Stomach (tissue), 19 donors: ENCODE measurements at places on chromosomes 1 and 21. TPM values are rescaled to one million over a fixed set of nuclear protein-coding genes. Genes with fewer than 3 reads are reported as not detected.

DNA sequence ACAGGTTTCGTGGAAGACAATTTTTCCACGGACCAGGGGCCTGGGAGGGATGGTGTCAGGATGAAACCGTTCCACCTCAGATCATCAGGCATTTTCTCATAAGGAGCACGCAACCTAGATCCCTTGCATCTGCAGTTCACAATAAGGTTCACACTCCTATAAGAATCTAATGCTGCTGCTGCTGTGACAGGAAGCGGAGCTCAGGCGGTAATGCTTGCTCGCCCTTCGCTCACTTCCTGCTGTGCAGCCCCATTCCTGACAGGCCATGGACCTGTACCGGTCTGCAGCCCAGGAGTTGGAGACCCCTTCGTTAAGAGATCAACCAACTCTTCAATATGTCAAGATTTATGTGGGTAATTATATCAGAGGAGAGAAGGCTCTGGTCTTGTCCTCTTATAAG is 3.3 kb upstream of the DHX9 start:
- H3K27ac ChIP-seq, result no peak overlapping the region
- H3K4me1 ChIP-seq, result peaks cover 13% of the 10 kb centered on the region
- H3K4me3 ChIP-seq, result no peak overlapping the region
- no peaks in the 10 kb centered on the region for H3K27me3 ChIP-seq
- no peak for DNase-seq

DNA sequence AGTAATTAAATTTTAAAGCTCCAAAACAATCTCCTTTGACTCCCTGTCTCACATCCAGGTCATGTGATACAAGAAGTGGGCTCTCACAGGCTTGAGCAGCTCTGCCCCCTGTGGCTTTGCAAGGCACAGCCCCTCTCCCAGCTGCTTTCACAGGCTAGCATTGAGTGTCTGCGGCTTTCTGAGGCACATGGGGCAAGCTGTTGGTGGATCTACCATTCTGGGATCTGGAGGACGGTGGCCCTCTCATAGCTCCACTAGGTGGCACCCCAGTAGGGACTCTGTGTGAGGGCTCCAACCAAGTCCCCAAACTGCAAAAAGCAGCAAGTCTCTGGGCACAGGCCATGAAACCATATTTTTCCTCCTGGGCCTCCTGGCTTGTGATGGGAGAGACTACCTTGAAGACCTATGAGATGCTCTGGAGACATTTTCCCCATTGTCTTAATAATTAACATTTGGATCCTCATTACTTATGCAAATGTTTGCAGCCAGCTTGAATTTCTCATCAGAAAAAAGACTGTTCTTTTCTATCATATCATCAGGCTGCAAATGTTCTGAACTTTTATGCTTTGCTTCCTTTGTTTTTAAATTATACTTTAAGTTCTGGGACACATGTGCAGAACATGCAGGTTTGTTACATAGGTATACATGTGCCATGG is 554.1 kb upstream of the OLFM3 start:
- no peak overlapping the region for H3K4me3 ChIP-seq
- no peaks in the 10 kb centered on the region for H3K27me3 ChIP-seq
- no peaks in the 10 kb centered on the region for H3K4me1 ChIP-seq
- no peaks in the 10 kb centered on the region for H3K36me3 ChIP-seq
- peak; percentile 3 for DNase-seq

- H3K36me3 ChIP-seq, result no peaks in the 10 kb centered on the region
- no peaks in the 10 kb centered on the region for H3K4me1 ChIP-seq
- H3K27ac ChIP-seq, result no peak overlapping the region
- no peak for DNase-seq
- H3K27me3 ChIP-seq, result no peaks in the 10 kb centered on the region
Observed at GRCh38 chr1:247908766-247909165, 11.3 kb upstream of the OR2T8 start.

- H3K4me1 ChIP-seq, result peaks cover 7% of the 10 kb centered on the region
- no peak overlapping the region for H3K27ac ChIP-seq
- no peak overlapping the region for H3K4me3 ChIP-seq
Observed at GRCh38 chr1:59322394-59322793, 25.5 kb downstream of the FGGY start.

- H3K36me3 ChIP-seq, result no peaks in the 10 kb centered on the region
- no peak for DNase-seq
- no peaks in the 10 kb centered on the region for H3K27me3 ChIP-seq
- peaks cover 12% of the 10 kb centered on the region for H3K4me1 ChIP-seq
Observed at GRCh38 chr21:33938381-33938780, 22.8 kb upstream of the ATP5PO start.

GRCh38 chr1:237386362-237387143 is 344.6 kb downstream of the RYR2 start:
- H3K4me1 ChIP-seq, result no peaks in the 10 kb centered on the region
- no peak overlapping the region for H3K27ac ChIP-seq
- no peak for DNase-seq
- no peaks in the 10 kb centered on the region for H3K36me3 ChIP-seq

DNA sequence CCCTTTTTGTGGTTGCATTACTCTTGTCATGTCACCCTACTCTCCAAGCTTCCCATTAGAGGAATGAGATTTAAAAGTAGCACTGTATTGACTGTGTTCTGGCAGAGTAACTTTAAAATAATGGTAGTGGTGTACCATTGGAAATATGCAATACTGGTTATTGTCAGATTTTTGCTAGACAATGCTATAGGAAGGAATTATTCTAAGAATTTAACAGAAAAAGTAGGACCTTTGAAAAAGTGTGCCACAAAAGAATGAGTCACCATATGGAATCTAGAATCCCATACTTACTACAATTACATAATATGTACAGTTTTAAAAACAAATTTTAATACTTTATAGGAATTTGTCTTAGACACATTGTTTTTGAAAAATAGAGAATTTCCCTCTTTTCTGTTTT is 13.8 kb downstream of the MIER1 start:
- no peak overlapping the region for H3K4me3 ChIP-seq
- H3K27ac ChIP-seq, result no peak overlapping the region
- peaks cover 7% of the 10 kb centered on the region for H3K36me3 ChIP-seq
- peaks cover 15% of the 10 kb centered on the region for H3K4me1 ChIP-seq
- no peak for DNase-seq

DNA sequence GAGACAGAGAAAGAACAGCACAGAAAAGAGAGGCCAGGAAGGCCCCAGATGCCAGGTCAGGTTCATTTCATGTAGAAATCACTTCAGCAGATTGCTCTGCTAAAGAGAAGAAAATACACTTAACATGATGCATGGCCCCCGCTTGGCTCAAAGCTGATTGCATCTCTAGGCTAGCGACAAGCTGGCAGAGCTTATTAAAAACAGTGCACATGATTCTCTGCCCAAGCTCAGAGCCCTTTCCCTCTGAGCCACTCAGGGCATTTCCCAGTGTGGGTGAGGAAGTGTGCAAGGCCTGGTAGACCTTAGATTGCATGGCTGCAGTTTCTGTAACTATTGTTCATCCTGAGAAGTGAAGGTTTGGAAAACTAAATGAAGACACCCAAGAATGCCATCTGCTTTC is 3.3 kb upstream of the CAPN9 start:
- DNase-seq, result no peak
- H3K36me3 ChIP-seq, result no peaks in the 10 kb centered on the region
- no peak overlapping the region for H3K4me3 ChIP-seq
- peaks cover 19% of the 10 kb centered on the region for H3K4me1 ChIP-seq
- H3K27ac ChIP-seq, result no peak overlapping the region

DNA sequence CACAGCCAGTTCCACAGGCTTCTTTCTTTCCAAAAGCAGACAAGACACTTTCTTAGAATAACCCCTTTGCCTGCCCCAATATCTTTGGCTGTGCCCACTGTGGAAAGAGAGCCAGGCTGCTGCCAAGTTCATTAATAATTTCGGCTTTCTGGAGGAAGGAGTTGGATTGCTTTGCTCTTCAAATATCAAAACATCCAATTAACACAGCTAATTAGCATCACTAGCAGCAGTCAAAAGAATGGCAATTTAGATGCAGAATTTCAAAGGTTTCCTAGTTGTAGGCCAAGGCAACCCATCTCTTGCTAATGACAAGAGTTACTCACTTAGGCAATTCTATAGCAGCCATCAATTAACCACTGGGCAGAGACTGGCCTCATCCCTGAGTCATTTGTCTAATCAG is 91.0 kb upstream of the SPATA6 start:
- H3K27ac ChIP-seq, result no peak overlapping the region
- no peaks in the 10 kb centered on the region for H3K4me1 ChIP-seq
- no peaks in the 10 kb centered on the region for H3K27me3 ChIP-seq
- no peak overlapping the region for H3K4me3 ChIP-seq
- no peaks in the 10 kb centered on the region for H3K36me3 ChIP-seq

- H3K4me3 ChIP-seq, result no peak overlapping the region
- DNase-seq, result no peak
- no peaks in the 10 kb centered on the region for H3K4me1 ChIP-seq
- H3K36me3 ChIP-seq, result no peaks in the 10 kb centered on the region
- no peaks in the 10 kb centered on the region for H3K27me3 ChIP-seq
- H3K27ac ChIP-seq, result no peak overlapping the region
Observed at GRCh38 chr1:210129092-210129491, 103.5 kb upstream of the SERTAD4 start.

GRCh38 chr1:20426371-20426770 is 59.6 kb downstream of the CAMK2N1 start:
- no peak for DNase-seq
- no peaks in the 10 kb centered on the region for H3K4me1 ChIP-seq
- no peak overlapping the region for H3K27ac ChIP-seq

DNA sequence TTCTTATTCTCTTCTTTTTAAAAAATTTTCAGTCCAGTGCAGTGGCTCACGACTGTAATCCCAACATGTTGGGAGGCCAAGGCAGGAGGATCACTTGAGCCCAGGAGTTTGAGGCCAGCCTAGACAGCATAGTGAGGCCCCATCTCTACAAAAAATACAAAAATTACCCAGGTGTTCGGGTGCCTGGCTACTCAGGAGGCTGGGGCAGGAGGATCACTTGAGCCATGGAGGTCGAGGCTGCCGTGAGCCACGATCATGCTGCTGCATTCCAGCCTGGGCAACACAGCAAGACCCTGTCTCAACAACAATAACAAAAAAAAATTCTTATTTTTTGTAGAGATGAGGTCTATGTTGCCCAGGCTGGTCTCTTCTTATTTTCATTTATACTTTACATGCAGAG is 7.9 kb downstream of the PLA2G2D start:
- H3K4me3 ChIP-seq, result no peak overlapping the region
- no peaks in the 10 kb centered on the region for H3K36me3 ChIP-seq
- no peaks in the 10 kb centered on the region for H3K27me3 ChIP-seq
- DNase-seq, result no peak
- no peaks in the 10 kb centered on the region for H3K4me1 ChIP-seq
- H3K27ac ChIP-seq, result no peak overlapping the region

DNA sequence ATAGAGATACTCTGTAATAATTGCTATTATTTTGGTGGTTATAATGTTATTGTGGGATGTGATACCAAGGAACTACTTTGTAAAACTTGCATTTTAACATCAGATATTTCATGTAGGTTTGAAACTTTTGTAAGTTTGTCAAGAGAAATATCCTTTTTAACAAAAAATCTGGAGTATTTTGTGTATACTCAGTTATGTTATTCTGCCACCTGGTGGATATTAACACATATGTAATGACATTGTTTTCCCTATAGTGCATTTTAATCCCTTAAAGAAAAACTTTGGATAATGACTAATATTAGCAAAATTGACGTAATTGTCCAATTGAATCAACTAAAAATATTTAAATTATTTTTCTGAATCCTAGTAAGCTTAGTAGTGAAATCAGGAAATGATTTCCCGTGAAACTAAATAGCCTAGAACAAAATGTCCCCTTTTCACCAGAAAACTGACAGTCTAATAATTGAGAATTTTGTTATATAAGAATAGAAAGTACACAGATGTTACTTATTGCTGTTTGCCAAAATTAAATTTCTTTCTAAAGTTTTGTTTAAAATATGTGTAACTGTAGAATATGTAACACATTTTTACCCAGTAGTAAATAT is 39.6 kb downstream of the KCTD3 start:
- H3K36me3 ChIP-seq, result peaks cover 59% of the 10 kb centered on the region
- no peak for DNase-seq
- H3K4me3 ChIP-seq, result no peak overlapping the region
- H3K27me3 ChIP-seq, result no peaks in the 10 kb centered on the region
- no peak overlapping the region for H3K27ac ChIP-seq

DNA sequence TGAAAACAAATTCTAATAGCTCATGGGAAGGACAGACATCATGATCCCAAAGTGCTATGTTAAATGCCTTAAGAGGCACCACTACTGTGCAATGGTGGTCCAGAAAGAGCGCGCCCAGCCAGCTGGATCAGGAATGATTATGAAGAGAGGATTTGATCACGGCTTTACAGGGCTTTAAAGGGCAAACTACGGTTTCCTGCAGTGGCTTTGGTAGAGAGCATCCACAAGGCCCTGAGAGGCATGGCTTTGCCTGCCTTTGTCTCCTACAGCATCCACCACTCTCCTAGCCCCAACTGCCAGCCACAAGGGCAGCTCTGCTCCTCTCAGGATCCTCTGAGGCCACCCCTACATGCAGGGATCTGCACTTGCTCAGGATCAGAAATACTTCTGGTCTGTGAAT is 40.7 kb downstream of the ZNF281 start:
- peaks cover 5% of the 10 kb centered on the region for H3K4me1 ChIP-seq
- no peak overlapping the region for H3K27ac ChIP-seq
- DNase-seq, result no peak
- no peak overlapping the region for H3K4me3 ChIP-seq
- no peaks in the 10 kb centered on the region for H3K27me3 ChIP-seq

TNFAIP8L2 gene
- total RNA-seq, result 2.0 TPM

DIPK1A gene
- 2.0 TPM for total RNA-seq

ANP32E gene
- total RNA-seq, result 33.2 TPM

CCNL2 gene
- total RNA-seq, result 739 TPM

PTGFR gene
- 3.3 TPM for total RNA-seq

TCHH gene
- total RNA-seq, result not detected
